Naive thymus-derived CD4-positive, alpha-beta T cell (primary cell): ENCODE measurements at places on chromosomes 7 and 10. TPM values are rescaled to one million over a fixed set of nuclear protein-coding genes. Genes with fewer than 3 reads are reported as not detected.

Gene CTAGE4
- 1.2 TPM for total RNA-seq

Gene C10orf53
- not detected for total RNA-seq

Gene PGAM2
- 1.6 TPM for total RNA-seq

Gene POM121C
- total RNA-seq, result 102 TPM

Gene ADAM8
- 19.5 TPM for total RNA-seq

Gene SLC26A5
- total RNA-seq, result not detected in 2 replicates
